ENCODE measurements at places on chromosomes 4 and X.

DNA sequence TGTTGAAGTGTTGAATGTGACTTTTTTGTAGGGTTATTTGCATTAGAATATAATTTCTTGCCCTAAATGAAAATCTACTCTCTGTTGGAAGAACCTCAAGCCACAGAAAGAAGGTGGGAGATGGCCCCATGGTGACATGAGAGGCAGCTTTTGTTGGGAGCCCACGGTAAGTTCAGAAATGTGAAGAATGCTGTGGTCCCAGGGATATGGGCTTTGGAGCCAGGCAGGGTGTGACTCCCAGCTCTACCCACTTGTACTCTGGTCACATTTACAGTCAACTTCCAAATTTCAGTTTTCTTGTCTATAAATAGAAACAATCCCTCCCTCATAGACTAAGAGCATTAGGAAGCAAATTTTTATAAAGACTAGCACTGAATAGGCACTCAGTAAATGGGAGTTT is 177.8 kb downstream of the RAB28 start:
- no peak for DNase-seq

- DNase-seq = no peak
These were observed 40.3 kb downstream of the ATP8A1 start for GRCh38 chr4:42616572-42616971.

- DNase-seq = no peak
These were observed 77.0 kb upstream of the ARMCX2 start for GRCh38 chrX:101736651-101737050.

- no peak for DNase-seq
These were observed 10.1 kb downstream of the SEC24D start for GRCh38 chr4:118825799-118826198.

- peak; percentile 91 for DNase-seq
These were observed 509.6 kb upstream of the DIPK2B start for GRCh38 chrX:45710081-45710801.

- peak; percentile 82 for DNase-seq
These were observed 24.6 kb upstream of the ANTXR2 start for GRCh38 chr4:80097400-80098177.

DNA sequence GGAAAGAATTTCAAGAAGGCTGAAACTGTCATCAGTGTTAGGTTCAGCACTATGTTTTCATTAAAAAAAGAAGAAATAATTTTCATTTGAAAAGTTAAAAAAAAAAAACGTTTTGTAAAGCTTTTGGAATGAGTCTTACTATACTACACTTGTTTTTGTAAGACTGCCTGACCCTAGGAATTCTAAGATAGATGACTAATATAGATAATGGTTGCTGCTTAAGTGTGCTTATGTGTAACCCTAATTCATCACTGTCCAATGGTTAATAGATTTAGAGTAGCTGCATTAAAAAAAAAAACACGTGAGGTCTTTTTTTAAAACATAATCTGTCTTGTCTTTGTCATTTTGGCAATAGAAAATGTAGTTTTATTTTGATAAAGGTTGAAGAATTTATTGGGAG is 323.2 kb downstream of the IL1RAPL1 start:
- DNase-seq = no peak

- DNase-seq = no peak
These were observed 18.8 kb downstream of the ATP1B4 start for GRCh38 chrX:120380699-120381098.

DNA sequence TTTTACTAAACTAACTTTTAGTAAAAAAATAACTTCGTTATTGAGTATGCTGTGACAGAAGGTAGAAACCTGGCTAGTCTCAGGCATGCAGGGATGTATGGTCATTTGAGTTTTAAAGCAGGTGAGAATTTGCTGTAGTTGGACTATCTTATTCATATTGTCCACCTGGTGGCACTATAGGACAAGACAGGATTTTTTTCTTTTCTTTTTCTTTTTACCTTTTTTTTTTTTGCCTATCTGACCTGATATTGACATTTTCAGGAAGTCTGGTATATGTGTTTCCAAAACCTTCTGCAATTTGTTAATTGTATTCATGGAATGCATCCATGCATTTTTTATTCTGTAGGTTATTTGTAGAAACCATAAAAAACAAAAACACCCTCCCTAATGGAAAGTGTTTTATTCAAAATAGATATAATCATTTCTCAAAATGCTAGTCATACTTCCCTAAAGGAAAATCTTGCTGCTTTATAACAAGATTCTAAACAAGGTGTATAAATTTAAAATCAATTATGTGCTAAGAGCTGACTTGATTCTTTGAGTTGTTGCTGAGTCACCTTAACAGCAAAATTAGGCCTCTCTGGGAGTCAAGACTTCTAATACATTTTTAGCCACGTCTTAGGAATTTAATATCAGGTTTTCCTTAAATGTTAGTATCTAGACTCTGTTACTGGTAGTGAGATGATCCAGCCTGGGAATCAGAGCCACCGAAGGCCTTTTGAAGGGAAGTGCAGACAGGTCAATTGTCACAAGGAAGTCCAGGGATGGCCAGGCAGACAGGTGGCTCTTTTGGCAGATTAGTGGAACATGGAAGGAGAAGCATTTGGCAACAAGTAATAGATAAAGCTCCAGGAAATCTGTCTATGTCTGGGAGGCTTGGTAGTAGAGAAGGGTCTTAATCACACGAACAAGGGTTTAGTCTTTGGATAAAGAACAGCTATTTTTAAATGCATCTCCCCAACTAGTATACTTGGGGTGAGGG is 201.3 kb upstream of the GNPDA2 start:
- no peak for DNase-seq
